ENCODE measurements at places on chromosomes 1 and 21.
A peak's percentile ranks its signal among the peaks of the same experiment; 100 is the strongest.

GRCh38 chr1:38991638-38992411 lies 749 bp downstream of the AKIRIN1 start:
- no peak for DNase-seq

- DNase-seq: no peak
Measured at GRCh38 chr1:53725238-53725689, 13.7 kb downstream of the GLIS1 start.

DNA sequence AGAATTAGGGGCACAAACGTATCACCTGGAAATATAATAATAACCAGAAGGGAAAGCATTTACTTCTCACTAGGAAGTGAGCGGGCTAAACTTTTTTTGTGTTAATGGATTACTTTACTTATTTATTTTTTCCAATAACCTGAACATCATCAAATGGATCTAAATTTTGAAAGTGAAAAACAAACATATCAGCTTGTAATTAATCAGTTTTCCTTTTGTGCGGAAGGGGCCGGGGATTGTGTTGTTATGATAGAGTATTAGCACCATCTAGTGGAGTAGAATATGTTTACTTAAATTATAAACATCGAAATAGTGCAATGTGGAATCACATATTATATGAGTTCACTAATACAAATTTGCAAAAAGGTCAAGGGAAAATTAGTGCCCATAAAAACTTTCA lies 9.0 kb downstream of the CFH start:
- DNase-seq: no peak

GRCh38 chr1:156508205-156508954 lies 7.8 kb upstream of the MEF2D start:
- DNase-seq: no peak

DNA sequence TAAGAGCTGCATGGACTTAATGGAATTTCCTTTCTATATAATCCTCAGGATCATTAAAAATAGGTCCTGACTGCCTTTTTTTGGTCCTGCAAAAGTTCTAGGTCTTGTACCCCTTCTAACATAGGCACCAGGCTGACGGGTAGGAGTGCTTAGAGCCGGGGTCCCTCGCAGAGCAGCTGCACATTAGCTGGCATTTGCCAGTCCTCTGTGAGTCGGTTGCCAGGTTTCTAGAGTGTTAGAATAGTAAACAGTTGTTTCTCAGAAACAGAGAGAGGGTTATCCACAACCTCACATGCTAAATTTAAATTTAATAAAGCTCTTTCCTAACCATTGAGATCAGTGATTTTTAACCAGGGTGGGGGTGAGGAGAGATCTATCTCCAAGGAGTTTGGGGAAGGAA lies 35.4 kb upstream of the HEATR1 start:
- DNase-seq: no peak

DNA sequence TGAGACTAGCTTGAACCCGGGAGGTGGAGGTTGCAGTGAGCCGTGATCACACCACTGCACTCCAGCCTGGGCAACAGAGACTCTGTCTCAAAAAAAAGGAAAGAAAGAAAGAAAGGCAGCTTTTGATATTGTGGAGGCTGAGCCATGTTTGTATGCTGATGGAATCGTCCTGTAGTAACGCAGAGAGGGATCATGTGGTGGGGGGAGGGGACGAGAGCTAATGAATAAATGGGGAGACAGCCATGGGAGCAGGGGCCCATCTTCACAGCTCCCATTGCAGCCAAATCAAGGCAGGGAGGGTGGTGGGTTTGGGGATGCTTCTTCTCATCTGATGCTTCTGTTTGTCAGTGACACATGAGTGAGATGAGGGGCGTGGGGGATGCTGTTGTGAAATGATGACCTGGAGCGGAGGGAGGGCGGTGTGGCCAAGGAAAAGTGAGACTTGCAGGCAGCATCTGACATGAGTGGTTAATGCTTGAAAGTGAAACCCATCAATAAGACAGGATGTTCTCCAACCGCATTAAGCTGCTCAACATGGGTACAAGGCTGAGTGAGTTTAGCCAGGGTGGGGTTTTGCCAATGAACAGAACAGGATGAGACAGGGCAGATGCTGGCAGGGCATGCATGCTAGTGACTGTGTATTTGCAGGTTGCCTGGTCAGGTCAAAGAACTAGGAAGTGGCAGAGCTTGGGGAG lies 16.7 kb downstream of the SPATA21 start:
- DNase-seq: peak; percentile 7

DNA sequence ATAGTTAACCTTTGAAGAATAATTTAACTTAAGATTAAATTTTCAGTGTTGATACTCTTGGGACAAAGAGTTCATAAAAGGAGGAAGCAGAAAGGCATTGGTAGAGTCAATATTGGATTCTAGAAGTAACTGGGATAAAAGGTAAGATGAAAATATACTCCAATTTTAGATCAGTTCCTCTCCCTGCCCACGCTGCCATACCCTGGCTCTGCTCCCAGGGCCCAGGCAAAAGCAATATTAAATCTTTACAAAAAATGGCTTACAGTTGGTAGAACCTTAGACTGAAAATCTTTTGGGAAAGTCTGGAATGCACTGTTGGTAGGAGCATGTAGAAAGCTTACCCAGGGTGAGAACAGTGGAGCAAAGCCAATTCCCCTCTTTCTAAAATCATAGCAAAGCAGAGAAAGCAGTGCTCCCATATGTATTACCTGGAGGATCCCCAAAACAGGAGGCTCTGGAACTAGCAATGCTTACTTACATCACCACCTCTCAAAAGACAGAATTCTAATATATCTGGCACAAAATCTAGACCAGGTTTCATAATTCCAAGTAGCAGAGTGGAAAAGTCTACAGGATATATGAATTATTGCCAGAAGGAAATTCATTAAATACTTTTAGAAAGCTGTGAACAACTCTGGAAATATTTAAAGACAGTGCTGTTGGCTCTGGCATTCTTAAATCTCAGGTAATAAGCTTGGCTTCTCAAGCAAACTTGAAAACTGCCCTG lies 24.5 kb downstream of the KIAA0319L start:
- no peak for DNase-seq

- no peak for DNase-seq
Measured at GRCh38 chr21:31220575-31220974, 123.5 kb downstream of the TIAM1 start.

DNA sequence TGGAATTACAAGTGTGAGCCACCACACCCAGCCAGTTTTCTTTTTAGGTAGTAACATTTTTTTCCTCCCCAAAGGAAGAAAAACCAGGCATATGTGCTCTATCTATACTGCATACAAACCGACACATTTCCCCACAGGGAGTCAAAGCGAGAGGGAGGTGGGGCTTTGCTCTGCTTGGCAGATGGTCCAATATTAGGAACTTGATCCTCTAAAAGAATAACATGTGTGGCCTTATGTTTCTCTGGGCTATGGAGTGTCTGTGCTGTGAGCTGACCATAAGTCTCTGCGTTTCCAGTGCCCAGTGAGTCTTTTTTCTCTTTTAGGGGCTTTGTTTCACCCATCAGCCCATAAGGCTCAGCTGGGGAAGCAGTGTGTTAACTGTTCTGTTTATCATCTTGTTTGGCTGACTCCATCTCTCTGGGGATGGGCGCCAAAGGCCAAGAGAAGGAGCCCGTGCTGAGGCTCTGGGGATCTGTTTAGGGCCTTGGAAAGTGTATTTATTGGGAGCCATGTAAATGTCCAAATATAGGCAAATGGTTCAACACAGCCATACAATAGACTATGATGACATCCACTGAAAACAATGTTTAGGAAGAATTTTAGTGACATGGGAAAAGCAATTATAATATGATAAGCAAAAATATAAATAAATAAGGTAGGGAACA lies 20.2 kb downstream of the LMOD1 start:
- DNase-seq: no peak

GRCh38 chr1:246761396-246761795 lies 37.2 kb downstream of the SCCPDH start:
- DNase-seq: no peak

DNA sequence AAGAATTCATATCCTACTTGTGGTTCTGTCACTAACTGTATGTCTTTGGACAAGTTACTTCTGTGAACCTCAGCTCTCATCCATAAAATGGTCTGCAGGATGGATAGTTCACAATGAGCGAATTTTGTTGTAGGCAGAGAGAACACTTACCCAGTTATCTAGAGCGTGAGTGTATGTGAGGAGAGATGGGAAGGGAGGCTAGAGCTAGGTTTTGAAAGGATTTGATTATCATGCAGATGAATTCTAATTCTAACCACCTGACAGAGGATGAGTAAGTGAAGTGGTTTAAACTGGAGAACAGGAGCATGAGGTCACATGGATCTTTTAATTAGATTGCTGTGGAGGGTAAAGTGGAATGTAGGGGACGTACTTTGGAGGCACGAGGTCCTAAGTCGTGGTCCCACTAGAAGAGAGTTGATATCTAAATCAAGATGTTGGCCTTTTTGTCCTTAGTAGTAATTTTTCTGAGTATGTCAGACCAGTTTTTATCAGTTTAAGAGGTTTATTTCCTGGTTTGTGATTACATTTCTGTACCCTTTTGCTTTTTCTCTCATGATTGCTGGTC lies 5.0 kb downstream of the SUCO start:
- DNase-seq: no peak

DNA sequence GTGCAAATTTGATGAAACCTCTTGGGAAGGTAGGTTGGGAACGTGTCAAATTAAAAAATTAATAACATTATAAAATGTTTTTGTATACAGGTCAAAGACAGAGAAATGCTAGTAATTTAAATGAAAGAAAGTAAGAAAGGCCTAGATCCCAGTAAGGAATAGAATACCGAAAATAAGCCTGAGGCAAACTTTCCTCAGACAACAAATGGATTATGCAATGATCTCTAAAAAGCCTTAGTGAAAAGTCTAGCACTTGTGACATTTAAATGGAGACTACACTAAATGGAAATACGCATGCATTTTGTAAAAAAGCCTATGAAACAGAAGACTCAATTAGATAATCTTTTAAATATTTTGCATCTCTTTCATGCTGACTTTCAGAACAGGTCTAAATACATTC lies 138.5 kb upstream of the ZNHIT6 start:
- DNase-seq: no peak

DNA sequence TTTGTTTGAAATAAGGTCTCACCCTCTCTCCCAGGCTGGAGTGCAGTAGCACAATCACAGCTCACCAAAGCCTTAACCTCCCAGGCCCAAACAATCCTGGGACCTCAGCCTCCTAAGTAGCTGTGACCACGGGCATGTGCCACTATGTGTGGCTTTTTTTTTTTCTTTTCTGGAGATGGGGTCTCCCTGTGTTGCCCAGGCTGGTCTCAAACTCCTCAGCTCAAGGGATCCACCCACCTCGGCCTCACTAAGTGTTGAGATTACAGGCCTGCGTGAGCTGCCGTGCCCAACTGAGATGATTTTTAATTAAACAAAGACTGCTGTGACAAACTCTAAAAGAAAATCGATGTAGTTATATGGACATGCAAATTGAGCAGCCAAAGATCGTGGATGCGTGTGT lies 768.4 kb upstream of the ADGRL2 start:
- no peak for DNase-seq

GRCh38 chr1:101713760-101714159 lies 283.0 kb downstream of the OLFM3 start:
- DNase-seq: no peak

DNA sequence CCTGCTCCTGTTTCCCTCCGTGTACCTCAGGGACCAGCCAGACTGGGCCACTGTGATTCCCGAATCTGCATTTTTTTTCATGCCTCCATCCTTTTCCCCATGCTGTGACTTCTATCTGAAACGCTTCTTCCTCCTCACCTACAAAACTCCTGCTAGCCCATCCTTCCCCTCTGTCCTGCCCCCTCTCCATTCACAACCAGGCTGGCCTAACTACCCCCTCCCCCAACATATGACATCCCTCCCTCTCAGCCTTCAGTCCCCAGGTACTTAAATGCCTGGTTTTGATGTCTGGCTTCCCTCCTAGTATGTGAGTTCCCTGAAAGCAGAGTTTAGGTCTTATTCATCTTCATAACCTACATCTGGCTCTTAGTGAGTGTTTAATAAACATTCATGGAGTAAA lies 82.7 kb downstream of the TAS1R2 start:
- no peak for DNase-seq

DNA sequence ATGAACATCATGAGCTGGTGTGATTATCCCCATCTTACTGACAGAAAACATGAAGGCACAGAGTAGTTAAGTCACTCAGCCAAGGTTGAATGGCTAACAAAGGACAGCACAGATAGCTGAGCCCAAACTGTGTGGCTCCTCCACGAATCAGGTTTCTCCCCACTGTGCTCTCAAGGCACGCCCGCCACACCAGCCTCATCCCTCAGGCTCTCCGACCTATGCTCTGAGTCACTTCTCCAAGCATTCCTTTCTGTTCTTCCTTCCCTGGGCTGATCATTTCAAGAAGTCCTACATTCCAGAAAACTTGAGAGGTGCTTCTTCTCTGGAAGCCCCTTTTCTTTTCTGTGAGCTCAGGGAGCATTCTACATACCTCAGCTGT lies 25.3 kb upstream of the SDC3 start:
- no peak for DNase-seq

DNA sequence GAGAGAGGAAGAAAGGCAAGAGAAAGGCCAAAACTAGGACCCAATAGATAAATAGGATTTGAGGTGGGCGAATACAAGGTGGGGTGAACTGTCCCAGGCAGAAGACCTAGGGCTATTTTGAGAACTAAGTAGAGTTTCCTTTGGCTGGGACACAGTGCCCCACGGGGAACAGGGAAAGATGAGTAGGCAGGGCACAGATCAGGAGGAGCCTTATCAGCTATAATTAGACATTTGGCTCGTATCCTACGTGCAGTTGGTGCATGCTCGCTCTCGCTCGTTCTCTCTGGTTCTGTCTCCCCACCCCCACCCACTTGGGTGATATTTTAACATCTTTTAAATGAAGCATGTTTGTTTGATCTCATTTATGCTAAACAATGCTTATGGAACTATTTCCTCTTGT lies 235.0 kb upstream of the JUN start:
- DNase-seq: no peak

DNA sequence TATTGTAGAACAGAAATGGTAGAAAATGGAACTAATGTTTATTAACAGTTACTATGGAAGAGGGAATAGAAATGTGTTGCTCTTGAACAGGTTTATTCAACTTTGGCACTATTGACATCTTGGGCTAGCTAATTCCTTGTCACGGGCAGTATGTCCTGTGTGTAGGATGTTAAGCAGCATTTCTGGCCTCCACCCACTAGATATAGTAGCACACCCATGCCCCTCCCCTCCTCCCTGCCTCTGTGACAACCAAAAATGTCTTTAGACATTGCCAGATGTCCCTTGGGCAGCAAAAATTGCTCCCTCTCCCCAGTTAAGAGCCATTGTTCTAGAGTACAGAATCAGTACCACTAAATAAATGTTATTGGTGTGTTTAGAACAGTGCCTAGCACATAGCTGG lies 91.4 kb upstream of the TPTE start:
- no peak for DNase-seq

- no peak for DNase-seq
Measured at GRCh38 chr1:197314682-197315081, 46.6 kb downstream of the CRB1 start.

- no peak for DNase-seq
Measured at GRCh38 chr1:169321539-169321938, 46.1 kb downstream of the NME7 start.

DNA sequence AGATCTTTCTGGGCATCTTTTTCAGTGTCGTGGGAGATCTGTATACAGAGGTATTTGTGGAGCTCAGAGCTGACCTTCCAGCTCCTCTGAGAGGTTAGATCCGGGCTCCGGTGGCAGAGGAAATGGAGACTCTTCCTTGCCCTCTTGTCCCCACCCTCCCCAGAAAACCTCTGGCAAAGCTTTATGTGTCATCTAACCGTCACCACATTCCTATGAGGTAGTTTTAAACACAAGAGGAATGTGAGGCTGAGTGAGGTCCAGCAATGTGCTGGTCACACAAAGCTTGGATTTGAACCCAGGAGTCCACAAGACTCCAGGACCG lies 1.2 kb downstream of the CD160 start:
- no peak for DNase-seq

All from stimulated activated CD8-positive, alpha-beta memory T cell treated with anti-CD3 and anti-CD28 coated beads, Interleukin-4, amount 100 ng/mL, for 1 hour (primary cell).